ENCODE measurements at places on chromosomes 6 and 20. TPM values are rescaled to one million over a fixed set of nuclear protein-coding genes. Genes with fewer than 3 reads are reported as not detected.

GRCh38 chr6:87382861-87383260, 24.9 kb upstream of the CFAP206 start:
- no peak for DNase-seq

DNA sequence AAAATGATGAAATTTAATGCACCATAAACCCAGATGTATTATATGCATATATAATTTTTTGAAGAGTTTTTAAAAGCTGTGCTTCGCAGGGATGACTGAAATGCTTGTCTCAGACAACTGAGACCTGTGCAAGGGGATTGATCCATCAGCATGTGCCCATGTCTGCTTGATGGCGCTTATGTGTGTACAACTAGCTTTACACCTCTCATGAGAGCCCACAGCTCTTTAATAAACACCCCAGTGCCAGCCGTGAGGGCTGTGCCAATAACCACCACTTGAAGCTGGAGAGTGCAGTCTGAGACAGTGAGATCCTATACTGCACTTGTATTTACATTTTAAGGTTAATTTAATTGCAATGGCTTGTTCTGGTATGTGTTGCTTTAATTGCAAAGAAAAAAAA, 225.5 kb downstream of the BCKDHB start:
- no peak for DNase-seq

GRCh38 chr20:44830995-44831394, 20.6 kb upstream of the RIMS4 start:
- DNase-seq = no peak

UBD gene
- 2.0 TPM for polyA plus RNA-seq

GRCh38 chr20:50077818-50078601, 34.9 kb downstream of the UBE2V1 start:
- DNase-seq = no peak

TGM3 gene
- 0.62 TPM for polyA plus RNA-seq

DNA sequence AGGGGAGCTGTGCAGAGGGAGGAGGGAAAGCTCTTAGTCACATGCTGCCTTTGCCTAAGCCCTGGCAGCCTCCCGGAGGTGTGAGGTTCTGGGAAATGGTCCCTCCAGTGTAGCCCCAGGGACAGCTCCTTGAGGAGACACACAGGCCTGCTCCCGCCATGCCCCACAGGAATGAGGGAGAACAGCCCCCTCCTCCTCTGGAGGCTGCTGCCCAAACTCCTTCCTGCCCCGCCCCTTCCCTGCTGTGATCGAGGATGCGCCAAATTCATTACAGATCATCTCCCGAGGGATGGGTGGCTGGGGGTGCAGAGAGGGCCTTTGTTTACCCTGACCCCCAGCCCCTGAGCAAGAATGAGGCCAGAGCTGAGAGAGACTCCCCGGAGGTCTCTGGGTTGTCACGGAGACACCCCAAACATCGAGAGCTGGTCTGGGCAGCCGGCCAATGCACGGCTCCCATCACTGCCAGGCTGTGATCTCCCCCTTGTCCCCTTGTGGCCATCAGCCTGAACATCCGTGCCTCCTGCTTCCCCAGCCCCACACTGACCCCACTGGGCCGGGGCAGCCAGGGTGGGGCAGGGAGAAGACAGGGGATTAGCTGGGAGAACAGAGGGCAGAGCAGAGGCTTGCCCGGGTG, 8.4 kb downstream of the CYP21A2 start:
- no peak for DNase-seq

GRCh38 chr6:159899994-159900745, 9.4 kb downstream of the MAS1 start:
- DNase-seq = peak; percentile 10

DNA sequence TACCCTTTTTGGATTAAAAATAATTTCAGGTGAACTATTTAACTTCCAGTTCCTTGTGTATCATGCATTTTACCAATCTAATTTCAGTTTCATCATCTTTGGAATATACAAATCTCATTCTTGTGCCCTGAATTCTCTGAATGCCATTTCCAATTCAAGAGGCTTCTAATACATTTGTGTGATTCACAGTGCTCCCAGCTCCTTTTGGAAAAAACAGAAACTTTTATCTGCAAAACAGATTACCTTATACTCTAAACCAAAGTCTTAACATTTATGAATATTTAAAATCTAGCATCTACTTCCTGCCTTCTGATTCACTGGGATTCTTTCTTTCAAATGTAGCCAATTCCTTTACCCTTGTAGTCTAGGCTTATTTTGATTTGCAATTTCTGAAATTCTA, 11.1 kb upstream of the PEX7 start:
- DNase-seq = no peak

- DNase-seq = no peak
These were observed 32.3 kb downstream of the TULP4 start for GRCh38 chr6:158344534-158344933.

DNA sequence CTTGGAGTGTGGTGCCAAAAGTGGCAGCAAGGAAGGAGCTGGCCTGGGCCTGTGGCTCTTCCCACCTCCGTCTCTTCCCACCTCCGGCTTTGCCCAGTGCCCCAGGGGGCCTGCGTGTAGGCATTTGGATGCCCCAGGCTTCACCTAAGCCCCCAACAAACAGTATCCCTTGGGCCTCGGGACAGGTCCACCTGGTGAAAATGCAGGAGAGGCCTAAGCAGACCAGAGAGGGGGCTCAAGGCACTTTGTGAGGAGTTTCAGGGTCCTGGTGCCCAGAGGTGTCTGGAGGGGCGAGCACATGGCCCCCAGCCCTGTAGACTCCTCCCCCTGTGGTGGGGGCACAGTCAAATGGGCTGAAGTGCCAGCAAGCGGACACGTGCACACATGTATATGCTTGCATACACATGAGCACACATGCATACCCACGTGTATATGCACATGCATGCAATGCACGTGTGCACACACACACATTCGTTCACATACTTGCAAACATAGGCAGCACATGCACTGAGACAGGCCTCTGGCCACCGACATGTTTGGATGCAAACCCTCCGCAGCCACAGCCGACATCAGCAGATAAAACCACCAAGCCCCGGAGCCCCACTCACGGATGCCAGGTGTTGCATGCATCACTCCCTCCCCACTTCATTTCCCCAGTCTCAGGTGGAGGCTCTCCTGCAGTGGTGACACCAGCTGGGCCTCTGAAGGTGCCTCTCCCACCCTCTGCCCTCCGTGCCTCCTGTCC, 124.5 kb downstream of the TAF4 start:
- no peak for DNase-seq

CRISP2 gene
- not detected for polyA plus RNA-seq

GRCh38 chr6:18693881-18694280, 306.7 kb downstream of the RNF144B start:
- DNase-seq = no peak

Measured in left renal pelvis (tissue), 4 donors.